Right renal pelvis (tissue), 4 donors: ENCODE measurements at places on chromosomes 3 and 15. TPM values are rescaled to one million over a fixed set of nuclear protein-coding genes. Genes with fewer than 3 reads are reported as not detected.

- DNase-seq: no peak
Measured at GRCh38 chr3:57331078-57331610, 38.7 kb upstream of the ASB14 start.

LNP1 gene
- polyA plus RNA-seq: 8.7 TPM

GRCh38 chr15:56040081-56041035 lies 46.9 kb upstream of the NEDD4 start:
- peak; percentile 38 for DNase-seq

PCLAF gene
- 51.2 TPM for polyA plus RNA-seq

YEATS2 gene
- polyA plus RNA-seq: 36.7 TPM

DNA sequence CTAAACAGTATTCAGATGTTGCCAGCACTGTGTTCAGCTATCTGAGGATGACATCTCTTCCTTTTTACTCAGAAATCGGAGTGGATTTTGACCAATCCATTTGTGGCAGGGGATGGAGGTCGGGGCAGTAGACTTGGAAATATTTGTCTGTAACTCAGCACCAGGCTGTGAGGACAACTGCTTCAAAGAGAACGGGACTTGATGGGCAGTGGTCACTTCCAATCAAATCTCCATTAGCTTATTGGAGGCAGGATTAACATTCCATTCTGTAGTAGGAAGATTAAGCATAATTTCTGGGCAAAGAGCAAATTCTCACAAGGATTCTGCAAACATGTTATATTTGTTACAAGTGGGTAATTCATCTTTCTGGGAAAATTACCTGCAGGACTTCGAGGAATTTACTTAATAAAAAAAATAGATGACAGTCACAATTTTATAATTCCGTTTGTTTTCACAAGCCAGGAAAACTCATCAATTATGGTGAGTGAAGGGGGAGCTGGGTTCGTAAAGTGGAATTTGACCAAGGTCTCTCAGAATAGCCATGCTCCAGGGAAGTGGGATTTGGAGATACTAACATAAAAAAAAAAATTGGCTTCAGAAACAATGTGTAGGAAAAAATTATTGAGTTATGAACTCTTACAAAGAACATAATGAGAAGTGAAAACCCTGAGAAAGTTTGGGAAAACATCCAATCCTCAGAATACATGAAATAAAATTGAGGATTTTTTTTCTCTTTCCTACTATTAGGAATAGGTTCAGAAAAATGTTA lies 18.1 kb downstream of the CRABP1 start:
- DNase-seq: no peak

DNA sequence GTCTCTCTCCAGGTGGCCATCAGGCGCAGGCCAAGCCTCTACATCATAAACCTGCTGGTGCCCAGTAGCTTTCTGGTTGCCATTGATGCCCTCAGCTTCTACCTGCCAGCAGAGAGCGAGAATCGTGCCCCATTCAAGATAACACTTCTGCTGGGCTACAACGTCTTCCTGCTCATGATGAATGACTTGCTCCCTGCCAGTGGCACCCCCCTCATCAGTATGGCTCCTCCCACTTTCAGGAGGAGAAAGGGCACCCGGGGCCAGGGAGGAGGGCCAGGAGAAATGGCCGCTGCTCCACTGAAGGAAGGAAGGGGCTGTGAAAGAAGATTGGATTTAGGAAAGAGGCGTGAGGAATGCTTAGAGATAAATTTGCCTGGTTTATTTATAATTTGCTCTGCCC lies 6.6 kb downstream of the HTR3C start:
- DNase-seq: no peak

- DNase-seq: no peak
Measured at GRCh38 chr3:25592510-25592968, 72.2 kb downstream of the TOP2B start.

DNA sequence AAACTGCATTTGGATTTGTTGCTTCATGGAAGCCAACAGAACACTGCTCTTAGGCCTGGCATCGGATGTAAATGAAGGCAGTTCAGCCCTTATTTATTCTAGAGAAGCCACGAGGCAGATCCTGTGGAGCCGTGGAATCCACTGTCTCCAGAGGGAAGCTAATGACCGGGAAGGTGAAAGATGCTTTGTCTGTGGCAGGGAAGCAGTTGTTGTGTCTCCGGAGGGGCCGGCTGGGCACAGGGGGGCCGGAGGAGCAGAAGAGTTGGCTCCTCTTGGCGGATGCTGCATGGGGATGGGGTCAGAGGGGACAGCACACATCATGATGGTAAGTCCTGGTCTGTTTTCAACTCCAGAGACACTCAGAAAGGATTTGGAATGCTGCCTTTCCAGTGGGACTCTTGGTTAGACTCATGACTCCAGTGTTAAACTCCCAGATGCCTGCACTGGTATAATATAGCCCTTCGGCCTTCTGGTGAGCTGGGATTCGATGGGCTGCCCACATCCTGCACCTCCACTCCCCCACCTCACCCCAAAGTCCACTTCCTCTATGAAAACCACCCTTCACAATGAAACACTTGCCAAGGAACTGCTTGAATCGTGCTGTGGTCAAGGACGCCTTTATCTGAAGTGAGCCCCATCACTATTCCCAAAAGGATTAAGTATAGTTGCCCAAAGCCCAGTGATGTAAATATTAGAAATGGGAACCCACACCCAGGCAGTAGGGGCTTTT lies 33.6 kb downstream of the TPM1 start:
- no peak for DNase-seq
